ENCODE measurements at places on chromosomes 13 and 19.

GRCh38 chr13:33322965-33323668 is 37.6 kb upstream of the STARD13 start:
- no peak for DNase-seq

DNA sequence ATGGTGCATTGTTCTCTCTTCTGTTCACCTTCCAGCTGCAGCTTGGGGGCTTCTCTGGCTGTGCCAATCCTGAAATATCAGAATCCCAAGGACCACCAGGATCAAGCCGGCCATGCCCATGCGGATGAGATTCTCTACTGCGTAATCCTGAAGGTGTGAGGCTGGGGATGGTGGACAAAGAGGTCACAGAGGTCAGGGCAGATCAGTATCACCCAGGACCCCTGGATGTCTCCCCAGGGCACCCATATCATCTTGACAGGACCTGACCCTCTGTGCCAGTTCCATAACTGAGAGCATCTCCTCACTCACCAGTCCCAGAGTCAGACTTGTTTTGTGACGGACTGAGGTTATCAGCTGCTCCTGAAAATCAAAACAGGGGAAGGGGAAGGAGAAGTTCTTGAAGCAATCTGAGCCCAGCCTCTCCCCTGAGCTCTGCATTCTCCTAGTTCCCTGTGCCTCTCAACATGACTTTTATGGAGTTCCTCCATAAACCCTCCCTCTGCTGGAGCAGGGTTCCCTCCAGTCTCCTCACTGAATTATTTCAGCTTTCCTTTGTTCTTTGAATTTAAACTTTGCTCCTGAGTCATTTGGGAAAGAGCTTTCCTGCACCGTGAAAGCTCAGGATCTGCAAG is 5.5 kb downstream of the LILRA5 start:
- DNase-seq: no peak

DNA sequence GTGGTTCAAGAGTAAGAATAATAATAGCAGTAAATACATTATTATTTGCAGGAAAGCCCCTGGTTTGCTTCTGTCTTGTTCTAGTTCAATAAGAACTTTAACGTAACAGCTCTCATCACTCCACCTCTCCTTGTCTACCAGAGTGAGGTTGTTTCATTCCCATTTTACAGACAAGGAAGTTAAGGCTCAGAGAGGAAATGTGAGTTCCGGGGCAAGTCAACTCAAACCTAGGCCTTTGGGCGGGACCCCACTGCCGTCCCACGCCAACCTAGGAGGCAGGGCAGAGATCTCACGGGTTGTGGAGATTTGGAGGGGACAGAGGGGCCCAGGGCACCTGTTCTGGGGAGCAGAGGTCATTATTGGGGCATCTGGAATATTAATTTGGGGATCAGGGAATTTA is 1.5 kb downstream of the MAP4K1 start:
- DNase-seq: no peak

GRCh38 chr19:29851769-29852521 is 40.2 kb downstream of the CCNE1 start:
- DNase-seq: no peak

GRCh38 chr13:76014406-76015318 is 378.5 kb downstream of the LMO7 start:
- peak; percentile 18 for DNase-seq

- DNase-seq: no peak
Measured at GRCh38 chr13:87355451-87355850, 315.7 kb upstream of the SLITRK5 start.

DNA sequence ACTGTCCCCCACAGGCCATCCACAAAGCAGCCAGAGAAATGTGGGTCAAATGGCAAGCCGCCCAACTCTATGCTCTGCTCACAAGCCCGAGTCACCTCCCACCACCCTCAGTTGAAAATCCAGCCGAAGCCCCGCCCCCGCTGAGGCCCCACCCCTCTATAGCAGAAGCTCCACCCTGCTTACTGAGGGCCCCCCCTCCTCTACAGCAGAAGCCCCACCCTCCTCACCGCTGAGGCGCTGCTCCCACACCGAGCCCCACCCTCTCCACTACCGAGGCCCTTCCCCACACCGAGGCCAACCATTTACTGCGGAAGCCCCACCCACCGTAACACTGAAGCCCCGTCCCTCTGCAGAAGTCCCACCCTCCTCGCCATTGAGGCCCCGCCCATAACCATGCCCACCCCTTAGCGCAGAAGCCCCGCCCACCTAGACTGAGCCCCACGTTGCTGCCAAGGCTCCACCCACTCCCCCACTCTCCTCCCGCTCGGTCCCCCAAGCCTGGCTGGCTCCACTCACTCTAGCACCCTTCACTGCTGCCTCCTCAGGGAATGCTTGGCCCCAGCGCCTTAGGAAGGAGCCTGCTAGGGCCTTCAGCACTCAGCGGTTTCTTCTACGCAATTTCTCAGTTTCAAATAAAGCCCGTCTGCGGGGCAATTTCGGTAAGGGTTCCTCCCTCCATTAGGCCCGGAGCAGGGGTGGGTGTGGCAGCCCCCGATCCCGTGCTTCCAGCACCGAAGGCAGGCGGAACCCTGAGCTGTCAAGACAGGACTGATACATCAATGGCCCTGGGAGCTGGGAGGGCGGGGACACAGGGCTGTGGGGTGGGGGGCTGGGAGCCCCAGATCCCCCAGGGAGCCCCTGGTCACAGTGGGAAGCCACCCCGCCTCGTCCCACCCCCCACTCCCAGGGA is 9.0 kb upstream of the MYDGF start:
- peak; percentile 55 for DNase-seq

DNA sequence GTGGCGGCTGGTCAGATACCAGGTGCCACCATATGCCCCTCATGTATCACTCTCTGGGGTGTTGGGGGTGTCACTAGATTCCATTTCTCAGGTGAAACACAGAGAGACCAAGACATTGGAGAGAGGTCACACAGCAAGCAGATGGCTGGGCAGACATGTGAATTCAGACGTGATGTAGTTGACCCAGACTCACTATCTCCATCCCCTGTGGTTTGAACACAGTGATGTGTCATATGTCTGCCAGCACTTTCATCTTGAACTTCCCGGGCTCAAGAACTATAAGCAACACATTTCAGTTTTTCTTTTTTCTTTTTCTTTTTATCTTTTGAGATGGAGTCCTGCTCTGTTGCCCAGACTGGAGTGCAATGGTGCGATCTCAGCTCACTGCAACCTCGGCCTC is 16.1 kb upstream of the UPF1 start:
- DNase-seq: no peak

- DNase-seq: peak; percentile 66
Measured at GRCh38 chr13:87667686-87668085, 3.5 kb upstream of the SLITRK5 start.

GRCh38 chr13:26785838-26786630 is 25.4 kb upstream of the GPR12 start:
- peak; percentile 15 for DNase-seq

DNA sequence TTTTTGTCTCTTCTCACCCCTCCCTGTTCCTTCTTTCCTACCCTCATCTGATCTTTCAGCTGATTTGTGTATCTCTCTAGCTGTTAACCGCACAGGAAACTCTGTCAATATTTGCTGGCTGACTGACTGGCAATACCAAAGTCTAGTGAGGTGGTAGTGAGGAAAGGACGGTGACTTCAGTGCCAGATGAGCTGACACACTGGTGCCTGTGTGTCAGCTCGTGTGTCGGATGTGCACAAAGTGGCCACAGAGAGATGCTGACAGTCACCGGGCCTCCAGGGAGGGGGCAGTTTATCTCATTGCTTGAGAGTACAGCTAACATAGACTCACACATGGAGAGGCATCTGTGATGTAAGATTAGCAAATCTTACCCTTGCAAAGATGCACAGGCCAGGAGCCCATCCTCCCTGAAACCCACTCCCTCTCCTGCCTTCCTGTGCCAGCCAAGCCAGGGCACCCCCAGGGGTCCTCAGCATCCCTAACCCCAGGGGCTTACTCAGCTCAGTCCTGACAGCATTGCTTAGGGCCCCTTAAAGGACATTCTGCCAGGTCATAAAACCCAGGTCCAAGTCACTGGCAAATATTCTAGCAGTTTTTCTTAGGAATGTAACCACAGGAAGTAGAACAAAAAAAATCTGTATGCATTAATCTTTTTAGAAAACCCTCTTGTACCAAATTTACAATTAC is 80.2 kb downstream of the SHISA2 start:
- no peak for DNase-seq

- no peak for DNase-seq
Measured at GRCh38 chr13:71339005-71339404, 528.0 kb downstream of the DACH1 start.

- DNase-seq: no peak
Measured at GRCh38 chr13:109933476-109933875, 147.1 kb upstream of the IRS2 start.

DNA sequence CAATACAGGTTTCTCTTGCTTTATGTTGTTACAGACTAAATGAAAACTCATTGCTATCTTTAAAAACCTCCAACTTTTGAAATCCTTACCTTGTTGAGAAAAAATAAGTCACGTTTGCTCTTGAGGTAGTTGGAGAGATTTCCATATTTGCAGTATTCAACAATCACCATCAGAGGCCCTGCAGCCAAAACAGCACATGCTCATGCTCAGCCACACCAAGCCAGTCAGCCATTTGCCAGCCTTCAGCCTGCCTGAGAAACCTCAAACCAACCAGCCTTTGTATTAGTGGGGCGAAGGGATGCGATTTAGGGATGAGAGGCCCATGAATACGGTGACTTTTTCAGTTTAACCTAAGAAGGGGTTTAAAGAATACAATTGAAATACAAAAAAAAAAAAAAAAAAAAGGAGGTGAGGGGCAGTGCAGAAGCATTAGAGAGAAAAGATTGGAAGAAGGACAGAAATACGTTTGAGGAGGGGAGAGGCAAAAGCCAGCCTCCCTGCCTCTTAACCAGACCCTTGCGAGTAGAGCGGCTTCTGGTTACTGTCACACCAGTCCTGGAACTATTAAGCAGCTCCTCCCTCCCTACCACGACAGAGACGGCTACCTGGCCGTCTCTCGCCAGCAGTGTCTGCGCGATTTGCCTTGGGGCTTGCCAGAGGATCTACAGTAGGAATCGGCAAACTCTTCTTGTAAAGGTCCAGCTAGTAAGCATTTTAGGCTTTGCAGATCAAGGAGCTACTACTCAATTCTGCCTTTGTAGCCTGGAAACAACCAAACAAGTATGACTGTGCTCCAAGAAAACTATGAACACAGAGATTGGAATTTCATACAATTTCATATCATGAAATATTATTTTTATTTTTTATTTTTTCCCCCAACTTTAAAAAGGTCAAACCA is 167.3 kb downstream of the FLT1 start:
- peak; percentile 46 for DNase-seq

GRCh38 chr19:12834566-12834943 is at the start of gene RTBDN:
RTBDN (minus strand) TSS chr19:12834579; CDS start chr19:12829979, 4,600 bp downstream.
- peak; percentile 40 for DNase-seq

- DNase-seq: no peak
Measured at GRCh38 chr19:39810424-39810823, 23.5 kb downstream of the DYRK1B start.

DNA sequence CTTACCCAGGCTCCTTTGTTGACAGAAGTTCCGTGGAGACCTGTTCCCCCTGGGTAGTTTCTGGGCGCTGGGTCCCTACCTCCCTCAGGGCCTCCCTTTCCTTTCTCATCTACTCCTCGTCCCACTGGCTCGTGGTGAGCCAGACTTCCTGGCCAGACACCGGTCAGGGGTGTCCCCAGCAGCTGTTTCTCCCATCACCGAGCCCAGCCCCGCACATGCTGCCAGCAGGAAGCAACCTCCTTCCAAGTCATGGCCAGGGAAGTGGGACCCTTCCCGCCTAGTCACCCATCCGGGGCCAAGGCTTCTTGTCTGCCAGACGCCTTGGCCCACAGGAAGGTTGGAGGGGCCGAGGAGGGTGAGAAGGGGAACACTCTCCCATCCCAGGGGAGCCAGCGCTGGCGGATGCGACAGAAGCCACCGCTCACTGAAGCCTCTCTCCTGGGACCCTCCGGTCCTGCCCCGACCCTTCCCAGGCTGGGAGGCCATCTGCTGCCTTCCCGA is 5.7 kb downstream of the PAK4 start:
- DNase-seq: no peak

DNA sequence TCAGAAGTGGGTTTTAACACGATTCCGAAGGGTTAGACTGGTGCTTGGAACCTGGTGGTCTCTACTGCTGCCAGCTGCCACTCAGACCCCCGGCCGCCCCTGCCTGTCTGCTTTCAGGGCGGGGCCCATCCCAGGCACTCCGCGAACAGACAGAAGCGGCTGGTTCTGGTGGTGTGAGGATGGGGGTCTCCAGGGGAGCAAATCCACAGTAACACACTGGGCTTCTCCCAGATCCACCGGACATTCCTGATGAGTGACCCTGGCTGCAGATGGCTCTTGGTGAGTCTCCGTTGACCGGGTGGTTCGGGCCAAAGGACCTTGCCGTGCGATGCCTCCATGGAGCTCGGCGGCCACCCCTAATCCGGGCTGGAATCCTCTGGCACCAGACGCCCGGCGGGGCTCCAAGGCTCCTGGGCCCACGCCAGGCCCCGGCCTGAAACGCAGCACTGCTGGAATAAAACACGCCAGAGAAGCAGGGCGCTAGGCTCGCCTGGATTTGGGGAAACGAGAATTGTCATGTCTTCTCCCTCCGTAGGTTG is 2.1 kb upstream of the PTBP1 start:
- DNase-seq: no peak

- DNase-seq: peak; percentile 22
Measured at GRCh38 chr19:16829822-16830289, 658 bp downstream of the SIN3B start.

DNA sequence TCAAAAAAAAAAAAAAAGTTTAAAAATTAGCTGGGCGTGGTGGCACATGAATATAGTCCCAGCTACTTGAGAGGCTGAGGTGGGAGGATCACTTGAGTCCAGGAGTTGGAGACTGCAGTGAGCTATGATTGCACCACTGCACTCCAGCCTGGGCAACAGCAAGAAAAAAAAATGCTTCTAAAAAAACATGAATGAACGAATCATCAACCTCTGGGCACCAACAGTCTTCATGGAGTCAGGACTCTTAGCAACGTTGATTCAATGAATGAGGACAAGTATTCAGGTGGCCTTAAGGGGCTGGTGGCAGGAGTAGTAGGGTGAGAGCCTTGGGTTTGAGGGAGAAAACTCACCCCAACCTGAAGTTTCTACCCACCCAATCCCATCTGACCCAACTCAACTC is 20.6 kb upstream of the OLFM2 start:
- DNase-seq: no peak

DNA sequence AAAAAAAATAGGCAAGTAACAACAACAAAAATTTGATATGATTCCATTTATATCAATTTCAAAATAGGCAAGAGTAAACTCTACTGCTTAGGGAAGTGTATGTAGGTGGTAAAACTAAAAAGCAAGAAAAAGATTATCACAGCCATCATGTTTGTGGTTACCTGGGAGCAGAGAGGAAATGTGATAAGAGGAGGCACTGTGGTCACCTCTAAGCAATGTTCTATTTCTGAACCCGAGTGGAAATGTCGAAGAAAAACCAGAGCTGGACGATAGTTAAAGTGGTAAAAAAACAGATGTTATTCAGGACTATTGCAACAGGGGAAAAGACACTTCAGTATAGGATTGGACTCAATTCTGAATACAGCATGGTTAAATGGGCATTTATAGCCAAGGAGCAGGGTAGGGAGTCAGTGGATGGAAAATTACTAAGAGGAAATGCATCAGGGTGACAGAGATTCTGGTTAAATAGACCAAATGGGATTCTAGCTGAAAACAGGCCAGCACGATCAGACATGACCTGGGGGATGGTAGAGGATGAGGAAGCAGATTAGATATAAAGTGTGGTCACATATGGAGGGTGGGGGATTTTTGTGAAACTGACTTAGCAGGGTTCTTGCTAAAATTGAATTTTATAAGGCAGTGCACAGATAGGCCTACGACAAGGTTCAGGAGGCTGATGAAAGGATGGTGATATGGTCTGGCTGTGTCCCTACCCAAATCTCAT is 6.0 kb upstream of the TEX30 start:
- no peak for DNase-seq

Measured in ELR (cell line).